Fibroblast of skin of scalp (primary cell): ENCODE measurements at places on chromosomes 5 and 9.

GRCh38 chr9:128162215-128163026 lies 2.4 kb downstream of the BBLN start:
- no peak for DNase-seq

DNA sequence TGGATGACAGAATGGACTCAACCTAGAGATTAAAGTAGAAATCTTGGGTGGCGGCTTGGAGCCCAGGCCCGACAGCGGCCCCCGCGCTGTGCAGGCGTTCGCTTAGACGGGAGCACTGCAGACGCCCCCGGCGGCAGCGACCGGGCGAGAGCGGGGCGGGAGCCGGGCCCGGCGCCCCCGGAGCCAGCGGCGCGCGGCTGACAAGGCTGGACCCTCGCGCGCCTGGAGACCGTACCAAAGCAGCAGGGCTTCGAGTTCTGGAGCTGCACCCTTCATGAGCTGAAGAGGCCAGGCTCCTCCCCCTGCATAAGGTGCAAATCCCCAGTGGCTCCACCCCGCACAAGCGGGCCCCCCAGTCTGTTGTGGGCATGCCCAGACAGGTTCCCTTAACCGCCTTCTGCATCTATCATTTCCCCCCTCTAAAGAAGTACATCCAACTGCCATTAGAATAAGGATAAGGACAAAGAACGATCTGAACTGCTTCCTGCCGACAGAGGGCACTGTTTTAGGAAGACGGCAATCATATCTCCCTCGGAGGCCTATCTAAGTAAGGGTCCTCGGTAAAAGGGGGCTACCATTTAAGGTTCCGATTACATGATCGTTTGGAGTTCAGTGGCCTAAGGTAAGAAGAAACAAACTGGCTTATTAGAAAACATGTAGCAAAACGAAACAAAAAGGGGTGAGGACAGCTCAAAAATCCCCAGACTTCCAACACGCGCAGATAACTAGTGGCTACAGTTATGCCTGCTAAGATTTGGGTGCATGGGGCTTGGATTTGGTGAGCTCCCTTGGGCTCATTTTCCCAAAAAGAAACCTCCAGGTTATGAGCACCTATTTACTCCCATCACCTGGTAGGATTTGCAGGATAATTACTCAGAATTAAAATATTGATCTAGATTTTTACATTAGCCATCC lies 66.3 kb downstream of the RGMB start:
- no peak for DNase-seq

- DNase-seq = no peak
Observed at GRCh38 chr9:15299374-15299939, 7.6 kb downstream of the TTC39B start.

- DNase-seq = no peak
Observed at GRCh38 chr5:176941951-176942350, 42.8 kb upstream of the HK3 start.

DNA sequence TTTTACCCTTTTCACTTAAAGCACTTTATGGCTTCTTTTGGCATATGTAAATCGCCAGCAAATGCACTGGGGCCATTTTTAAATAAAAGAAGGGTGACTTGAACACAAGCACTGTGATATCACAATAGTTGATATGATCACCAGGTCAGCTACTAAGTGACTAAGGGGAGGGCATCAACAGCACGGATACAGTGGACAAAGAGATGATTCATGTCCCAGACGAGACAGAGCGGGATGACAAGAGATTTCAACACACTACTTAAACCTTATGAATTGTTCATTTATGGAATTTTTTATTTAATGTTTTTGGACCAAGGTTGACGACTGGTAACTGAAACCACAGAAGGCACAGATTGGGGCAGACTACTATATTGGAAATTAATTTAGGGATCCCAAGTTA lies 54.1 kb downstream of the RORB start:
- DNase-seq = no peak

- no peak for DNase-seq
Observed at GRCh38 chr9:108844856-108845255, 10.9 kb downstream of the ACTL7B start.

DNA sequence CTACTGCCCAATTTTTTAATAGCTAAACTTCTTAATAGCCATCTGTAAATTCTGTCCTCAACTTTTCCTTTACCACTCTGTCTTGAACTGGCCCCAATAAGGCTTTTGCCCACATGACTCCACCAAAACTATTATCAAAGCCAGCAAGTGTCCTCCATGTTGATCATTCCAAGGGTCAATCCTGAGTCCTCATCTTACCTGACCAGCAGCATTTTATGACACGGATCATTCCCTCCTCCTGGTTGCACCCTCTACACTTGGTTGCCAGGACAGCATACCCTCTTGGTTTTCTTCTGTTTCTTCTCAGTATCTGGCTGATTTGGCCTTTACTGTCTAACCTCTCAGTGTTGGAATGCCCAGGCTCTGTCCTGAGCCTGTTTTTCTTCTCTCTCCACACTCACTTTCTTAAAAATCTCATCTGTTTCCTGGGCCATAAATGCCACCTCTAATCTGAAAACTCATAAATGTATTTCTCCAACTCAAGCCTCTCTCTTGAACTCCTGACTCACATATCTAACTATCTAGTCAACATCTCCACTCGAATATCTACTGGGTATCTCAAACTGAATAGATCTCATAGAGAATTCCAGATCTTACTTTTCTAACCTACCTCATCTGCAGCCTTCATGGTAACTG lies 40.0 kb upstream of the CDC42SE2 start:
- no peak for DNase-seq

- no peak for DNase-seq
Observed at GRCh38 chr5:131104169-131104808, 60.8 kb downstream of the HINT1 start.

DNA sequence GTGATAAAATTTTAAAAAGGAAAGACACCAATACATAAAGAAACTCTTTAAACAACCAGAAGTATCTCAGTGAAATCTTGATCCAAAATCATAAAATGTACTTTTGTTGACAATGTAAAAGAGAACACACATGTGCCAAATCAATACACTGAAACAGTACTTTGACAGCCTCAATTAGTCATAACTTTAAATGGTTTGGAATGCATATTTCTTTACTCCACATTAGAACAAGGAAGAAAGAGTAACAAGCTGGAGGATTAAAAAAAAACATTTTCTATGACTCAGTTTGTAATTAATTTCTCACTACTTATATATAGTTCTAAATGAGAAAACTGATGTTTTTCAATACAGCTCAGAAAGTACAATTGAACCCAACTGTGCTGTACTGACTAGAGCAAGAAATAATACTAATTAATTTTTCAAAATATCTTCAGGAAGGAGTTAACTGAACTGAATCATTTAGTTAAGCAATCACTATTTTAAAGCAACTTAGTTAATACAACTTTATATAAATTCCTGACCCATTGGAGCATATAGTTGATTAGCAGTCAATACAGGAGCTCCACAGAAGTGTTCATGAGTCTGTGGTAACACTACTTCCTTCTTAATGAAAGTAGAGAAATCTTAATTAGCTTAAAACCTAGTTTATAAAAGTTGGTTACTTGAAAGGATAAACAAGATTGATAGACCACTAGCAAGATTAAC lies 101.0 kb downstream of the NR3C1 start:
- peak; percentile 68 for DNase-seq

- DNase-seq = no peak
Observed at GRCh38 chr9:105662184-105663104, at the start of gene TAL2. TAL2 (plus strand) TSS chr9:105662457; CDS start chr9:105662497, 40 bp downstream.

DNA sequence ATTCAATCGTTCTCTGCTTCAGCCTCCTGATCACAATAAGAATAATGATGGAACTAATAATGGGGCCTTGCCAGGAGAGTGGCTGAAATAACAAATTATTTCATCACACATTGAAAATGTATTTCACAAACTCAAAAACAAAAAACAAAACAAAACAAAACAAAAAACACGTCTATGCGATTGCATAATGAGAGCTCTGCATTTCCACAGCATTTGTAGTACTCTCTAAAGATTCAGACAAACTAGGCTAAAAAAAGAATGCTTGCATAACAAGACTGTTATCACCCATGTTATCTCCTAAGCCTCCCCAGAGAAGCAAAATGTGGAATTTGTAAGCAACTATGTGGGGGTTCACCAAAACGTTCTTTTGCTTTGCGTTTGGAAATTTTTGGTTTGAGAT lies 48.1 kb downstream of the PRELID2 start:
- DNase-seq = no peak

- DNase-seq = peak; percentile 82
Observed at GRCh38 chr9:100426530-100427365, at the start of gene MSANTD3. MSANTD3 (plus strand) TSS chr9:100427143; CDS start chr9:100441939, 14,796 bp downstream.
